ENCODE measurements at places on chromosomes 5 and 9.

DNA sequence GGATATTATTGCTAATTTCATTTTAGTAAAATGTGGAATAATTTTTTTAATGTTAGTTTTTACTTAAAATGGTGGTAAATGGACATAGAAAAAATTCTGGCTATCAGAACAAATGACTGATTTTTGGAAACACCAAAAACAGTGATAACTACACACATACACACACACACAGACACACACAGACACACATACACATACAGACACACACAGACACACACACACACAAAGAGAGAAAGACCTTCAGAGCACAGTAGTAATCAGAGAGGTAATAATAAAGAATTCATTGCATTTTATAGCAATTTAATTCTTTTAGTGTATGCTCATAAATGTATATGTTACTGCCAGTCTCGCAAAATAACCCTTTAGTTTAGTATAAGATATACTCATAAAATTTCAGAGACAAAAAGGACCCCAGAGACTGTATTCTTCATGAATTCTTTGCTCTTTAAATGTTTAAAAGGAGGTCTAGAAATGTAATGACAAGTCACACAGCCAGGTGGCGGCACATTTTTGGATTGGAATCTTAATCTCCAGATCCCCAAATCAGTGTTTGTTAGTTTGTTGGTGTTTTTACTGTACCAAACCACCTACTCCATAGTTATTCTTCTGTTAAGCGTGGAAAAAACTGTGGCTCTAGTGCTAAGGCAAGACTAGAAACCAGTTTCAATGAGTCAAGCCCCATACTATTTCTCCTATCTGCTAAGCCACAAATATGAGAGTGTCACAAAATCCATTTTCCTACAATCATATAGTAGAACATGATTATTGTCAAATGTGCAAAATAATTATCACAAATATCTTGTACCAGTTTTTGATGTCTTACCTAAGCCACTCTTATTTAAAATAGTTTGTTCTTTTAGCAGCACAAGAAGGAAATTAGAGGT, 109.9 kb downstream of the EDIL3 start:
- no peak for DNase-seq

GRCh38 chr5:72587661-72588308, 80.6 kb upstream of the ZNF366 start:
- no peak for DNase-seq

DNA sequence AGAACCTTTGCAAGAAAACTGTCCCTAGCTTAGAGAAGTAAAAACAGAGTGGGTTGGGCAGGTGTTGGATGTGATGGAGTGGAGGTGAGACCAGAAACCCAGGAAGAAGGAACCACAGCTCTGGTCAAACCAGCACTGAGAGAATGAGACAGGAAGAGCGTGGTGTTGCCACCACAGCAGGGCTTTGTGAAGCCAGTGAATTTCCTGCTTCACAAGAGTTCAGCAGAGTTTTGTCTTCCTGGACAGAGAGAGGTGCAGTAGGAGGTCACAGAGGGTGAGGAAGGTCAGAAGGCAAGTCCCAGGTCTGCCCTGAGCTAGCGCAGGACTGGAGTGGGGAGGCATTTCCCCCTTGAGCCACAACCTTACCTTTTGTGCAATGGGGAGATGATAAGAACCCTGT, 2306.2 kb upstream of the ACO1 start:
- no peak for DNase-seq

DNA sequence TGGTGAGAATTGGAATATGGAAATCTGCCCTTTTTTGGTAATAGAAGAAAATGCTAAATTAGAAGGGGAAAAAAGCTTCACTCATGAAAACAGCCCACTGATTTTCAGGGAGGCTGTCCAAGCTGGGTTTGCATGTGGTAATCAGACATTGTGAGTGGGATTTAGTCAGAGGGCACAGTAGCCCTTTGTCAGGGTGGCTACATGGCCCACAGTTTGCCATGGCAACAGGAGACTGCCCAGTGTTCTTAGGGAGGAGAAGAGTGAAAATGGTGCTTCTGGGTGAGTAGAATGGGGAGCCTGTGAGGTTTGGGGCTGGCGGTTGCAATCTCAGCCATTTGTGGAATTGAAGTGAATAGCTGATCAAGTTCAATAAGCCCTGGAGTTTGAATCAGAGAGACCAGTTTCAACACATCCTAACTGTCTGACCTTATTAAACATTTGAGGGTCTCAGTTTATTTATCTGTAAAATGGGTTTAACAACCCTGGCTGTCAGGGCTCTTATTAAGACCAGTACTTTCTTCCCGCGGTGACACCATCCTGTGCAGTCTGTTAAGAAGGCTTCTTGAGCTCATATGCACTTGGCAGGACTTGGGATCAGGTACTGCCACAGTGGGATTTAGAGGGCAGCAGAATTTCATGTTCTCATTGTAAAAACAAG, 107.6 kb upstream of the TNC start:
- DNase-seq, result no peak

- DNase-seq, result no peak
These were observed 1410.4 kb upstream of the CDH9 start for GRCh38 chr5:28448791-28449190.

DNA sequence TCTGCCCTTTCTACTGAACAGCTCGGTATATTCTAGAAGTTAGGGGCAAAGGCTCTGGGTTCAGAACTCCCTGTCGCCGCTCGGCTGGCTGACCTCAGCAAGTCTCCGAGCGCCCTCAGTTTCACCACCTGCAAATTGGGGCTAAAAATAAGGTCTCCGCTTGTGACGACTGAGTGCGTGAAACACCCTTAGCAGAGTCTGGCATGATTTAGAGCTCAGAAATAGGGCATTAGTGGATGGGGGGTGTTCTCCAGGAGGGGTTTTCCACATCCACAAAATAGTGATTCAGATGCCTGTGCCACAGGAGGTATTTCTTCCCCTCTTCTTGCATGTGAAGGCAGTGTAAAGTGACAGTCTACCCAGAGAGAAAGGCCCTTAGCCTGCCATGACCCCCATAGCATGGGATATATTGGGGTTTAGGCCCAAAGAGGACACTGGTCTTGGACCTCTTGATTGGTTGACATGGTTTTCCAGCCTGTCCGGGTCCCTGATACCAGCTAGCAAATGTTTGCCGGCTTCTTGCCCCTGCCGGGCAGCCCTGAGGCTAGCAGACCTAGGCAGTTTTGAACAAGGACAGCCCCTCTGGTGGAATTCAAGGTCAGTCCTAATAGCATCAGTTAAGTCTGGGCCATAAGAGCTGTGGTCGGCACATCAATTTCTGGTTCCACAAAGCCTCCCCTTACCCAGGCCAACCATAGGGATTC, 1.4 kb downstream of the ERGIC1 start:
- no peak for DNase-seq

DNA sequence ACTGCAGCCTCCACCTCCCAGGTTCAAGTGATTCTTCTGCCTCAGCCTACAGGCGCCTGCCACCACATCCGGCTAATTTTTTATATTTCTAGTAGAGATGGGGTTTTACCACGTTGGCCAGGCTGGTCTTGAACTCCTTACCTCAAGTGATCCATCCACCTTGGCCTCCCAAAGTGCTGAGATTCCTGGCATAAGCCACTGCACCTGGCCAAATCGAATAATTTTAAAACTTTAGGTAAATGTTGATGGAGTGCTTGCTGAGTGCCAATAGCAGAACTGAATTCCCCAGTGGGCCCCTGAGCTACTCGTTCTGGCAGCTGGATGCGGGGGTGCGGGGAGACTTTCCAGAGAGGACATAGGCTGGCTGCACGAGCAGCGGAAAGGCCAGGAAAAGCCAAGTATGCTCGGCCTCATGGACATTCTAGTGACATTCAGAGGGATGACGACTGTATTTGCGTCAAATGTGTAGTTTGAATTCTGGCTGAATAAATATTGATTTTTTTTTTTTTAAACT, 16.8 kb downstream of the TRAF2 start:
- no peak for DNase-seq

Data from NCI-H1092 (cell line).